ENCODE measurements at places on chromosomes 11 and 22.

DNA sequence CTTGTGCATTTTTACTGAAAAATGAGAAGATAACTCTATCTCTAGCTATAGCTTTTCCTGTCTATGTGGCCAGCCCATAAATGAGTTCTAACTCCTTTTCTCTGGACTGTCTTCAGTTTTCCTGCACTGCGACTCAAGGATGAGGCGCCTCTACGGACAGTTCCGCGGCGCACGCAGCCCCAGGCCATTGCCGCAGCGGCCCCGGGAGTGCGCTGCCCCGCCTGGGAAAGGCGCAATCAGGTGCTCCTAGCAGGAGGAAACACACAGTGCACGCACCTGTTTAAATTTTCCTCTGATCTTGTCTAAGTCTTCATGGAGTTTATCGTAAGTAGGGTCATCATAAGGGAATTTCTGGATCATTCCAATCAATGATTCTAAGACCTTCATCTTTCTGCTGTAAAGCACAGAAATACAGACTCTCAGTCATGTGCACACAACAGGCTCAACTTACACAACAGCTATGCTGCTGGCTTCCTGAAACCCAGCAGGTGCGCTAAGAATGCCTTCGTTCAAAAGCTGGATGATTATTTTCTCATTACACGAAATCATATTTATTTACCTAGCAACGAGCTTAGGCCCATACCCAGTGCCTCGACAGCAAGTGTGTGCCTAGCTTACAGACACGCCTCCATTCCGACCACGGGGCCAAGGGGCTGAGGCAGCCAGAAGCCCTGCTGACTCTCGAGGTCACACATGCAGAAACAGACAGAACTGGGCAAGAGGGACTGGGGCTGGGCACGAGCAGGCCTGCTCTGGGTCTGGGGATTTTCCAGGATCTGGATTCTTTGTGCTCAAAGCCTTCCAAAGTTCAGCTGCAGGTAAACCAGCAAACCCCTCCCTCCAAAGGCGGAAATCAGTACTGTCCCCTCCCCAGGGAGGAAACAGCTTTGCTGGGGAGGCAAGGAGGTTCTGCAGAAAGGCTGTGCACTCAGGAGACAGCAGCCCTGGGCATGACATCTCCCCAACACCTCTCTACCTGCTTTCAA lies 7.2 kb downstream of the LTO1 start:
- DNase-seq: no peak

- DNase-seq: no peak
These were observed 101.6 kb upstream of the B3GAT1 start for GRCh38 chr11:134513585-134514120.

DNA sequence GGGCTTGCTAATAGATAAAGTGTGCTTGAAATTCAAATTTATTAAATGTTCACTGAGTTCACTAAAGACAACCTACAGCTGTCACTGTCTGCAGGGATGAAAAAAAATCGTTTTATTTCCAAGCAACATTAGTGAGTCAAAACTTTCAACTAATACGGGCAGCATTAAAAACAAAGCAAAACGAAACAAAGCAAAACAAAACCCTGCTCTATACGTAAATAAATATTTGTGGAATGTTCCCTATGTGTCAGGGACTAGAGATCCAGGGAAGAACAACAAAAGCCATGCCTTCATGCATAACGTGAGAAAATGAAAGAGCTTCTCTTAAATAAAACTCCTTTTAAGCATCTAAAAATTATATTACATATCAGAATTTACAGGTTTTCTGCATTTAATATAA lies 553 bp downstream of the NAALAD2 start:
- DNase-seq: no peak

DNA sequence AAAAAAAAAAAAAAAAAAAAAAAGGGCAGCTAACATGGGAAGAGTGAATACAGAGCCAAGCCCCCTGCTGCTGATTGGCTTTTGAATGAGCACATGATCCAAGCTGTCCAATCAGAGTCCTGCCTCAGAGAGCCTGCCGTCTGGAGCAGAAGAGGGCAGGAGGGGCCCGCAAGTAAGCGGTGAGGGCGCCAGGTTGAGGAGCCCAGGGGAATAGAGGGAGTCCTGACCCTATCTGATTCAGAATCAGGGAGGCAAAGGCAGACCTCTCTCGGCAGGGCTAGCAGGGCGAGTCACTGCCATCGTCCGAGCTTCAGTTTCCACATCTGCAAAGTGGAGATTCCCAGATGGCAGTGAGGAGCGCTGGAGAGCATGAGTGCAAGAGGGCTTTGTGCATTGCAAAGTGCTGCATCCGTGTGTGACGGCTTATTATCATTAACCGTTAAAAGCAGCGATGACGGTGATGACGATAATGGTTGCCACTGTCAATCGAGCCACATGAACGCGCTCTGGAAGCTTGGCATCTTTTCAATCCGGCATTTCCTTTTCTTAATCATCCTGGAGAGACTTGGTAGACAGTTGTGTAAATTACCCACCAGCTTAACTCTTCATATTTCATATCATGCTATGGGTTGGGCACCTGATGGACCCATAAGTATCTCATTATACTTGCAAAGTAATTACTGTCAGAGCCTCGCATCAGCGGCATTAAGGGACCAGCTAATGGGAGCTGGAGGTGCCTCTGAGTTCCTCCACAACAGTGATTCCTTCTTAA lies 68.6 kb upstream of the ATXN10 start:
- no peak for DNase-seq

DNA sequence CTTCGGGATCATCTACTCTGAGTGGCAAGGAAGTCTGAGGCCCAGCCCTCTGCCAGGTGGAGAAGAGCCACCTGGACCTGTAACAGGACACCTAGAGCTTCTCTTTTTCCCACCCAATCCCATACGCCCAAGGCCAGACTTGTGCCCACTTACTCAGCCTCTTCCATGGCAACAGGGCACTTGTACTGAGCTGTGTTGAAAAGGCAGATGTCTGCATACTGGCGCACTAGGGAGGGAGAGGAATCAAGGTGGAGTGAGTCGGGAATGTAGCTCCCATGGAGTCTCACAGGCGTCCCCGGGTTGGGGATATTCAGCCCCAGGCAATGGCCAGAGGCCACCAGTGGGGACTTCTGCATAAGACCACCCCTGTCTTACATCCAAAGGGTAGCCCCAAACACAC lies 36.1 kb downstream of the TPBGL start:
- DNase-seq: no peak

- no peak for DNase-seq
These were observed 812.2 kb downstream of the LRRC4C start for GRCh38 chr11:40647295-40647694.

- DNase-seq: no peak
These were observed 14.3 kb downstream of the ADORA2A start for GRCh38 chr22:24441406-24442351.

- no peak for DNase-seq
These were observed 21.8 kb upstream of the OPCML start for GRCh38 chr11:133553885-133554740.

GRCh38 chr11:61278001-61278470 lies 17.1 kb downstream of the VWCE start:
- DNase-seq: no peak

GRCh38 chr11:8083871-8084281 lies 2.9 kb downstream of the TUB start:
- DNase-seq: no peak

GRCh38 chr22:23100124-23100801 lies 29.9 kb downstream of the GNAZ start:
- no peak for DNase-seq

GRCh38 chr11:123509737-123510578 lies 79.9 kb downstream of the GRAMD1B start:
- no peak for DNase-seq

DNA sequence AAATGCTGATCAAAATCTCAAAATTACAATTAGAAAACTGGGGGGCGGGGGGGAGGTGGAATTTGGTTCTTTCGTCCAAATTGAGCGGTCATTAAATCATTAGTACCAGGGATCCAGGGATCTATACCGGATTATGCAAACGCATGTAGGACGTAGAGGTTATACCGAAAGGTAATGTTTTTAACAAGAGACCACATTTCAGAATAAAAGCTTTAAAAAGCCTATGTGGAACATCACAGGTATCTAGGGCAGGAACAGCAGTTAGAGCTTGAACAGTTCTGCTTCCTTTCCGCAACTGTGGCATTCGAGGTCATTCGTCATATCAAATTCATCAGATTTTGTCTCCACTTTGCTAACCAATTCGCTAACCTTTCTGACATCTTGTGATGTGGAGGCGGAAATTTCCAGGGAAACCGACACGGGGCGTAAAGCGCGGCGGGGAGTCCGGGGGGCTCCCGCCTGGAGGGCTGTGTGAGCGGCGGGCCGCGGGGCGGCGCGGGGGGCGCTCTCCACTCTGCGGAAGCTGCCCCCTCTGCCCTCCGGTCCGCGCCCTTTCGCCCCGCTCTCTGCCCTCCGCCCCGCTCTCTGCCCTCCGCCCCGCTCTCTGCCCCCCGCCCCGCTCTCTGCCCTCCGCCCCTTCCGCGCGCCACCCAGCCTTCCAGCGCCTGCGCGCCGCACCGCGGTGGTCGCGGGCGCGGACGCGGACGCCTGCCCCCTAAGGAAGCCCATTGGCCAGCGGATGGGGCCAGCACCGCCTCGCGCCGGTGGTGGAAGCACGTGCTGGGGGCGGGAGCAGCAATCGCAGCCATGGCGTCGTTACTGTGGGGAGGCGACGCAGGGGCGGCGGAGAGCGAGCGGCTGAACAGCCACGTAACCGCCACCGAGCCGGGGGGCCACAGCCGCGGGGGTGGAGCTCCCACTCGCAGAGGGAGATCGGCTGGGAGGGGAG lies at the start of gene DDX25:
DDX25 (plus strand) TSS at position 798 of the 949 bp plus-strand sequence; CDS start at position 808, 10 bp downstream.
- DNase-seq: no peak

- DNase-seq: no peak
These were observed at the start of gene NXPE1 for GRCh38 chr11:114559425-114560310. Gene NXPE1, minus strand, starts transcription at chr11:114559881. Its CDS starts 8,680 bp downstream, at chr11:114551201.

DNA sequence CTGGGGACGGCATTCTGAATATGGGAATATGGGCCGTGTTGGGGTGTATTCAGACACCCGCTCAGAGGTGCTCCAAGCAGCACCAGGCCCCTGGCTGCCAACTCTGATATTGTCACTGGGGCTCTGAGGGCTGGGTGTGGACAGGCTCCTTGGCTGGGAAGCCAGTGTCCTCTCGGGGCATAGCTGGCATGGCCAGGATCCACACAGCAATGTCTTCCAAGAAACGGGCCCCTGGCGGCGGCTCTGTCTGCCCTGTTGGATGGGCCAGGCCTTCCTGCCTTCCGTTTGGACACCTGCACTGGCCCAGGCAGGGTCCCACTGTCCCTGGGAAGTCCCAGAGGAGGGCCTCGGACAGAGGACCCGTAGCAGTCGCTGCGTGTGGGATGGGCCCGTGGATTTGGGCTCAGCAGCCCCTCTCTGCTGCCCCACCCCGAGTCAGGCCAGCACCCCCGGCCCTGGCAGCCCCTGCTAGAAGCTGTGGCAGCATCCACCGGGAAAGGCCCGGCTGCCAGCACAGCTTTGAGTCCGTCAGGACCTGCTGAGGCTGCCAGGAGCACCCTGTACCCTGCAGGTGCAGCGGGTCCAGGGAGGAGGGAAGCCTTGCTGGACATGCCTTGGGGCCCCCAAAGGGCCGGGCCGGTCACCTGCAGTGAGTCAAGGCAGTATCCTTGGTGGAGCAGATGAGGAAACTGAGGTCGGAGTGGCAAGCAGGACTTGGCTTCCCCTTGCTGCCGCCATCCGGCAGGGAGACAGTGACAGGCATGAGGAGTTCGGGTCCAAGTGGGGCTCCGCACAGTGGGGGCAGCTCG lies 4.1 kb downstream of the PANX2 start:
- no peak for DNase-seq

DNA sequence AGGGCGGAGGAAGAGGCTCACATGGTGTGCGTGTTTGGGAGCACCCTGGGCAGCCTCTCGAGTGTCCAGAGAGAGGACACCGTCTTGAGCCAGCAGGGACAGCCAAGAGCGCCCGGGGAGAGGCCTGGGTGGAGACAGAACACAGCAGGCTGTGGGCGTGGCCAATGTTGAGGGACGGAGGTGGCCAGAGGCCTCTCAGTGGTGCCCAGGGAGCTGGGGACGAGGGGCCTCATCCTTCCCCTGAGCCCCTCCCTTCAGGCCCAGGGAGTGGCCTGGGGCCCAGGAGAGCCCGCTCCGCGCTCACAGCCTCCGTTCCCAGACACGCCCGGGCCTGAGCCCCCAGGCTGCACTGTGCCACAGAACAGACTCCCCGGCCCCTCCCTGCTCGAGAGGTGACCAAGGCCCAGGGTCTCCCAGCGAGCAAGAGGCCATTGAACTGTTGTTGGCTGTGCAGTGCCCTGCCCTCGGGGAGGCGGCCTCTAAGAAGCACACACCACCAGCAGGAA lies 48.4 kb downstream of the CDKN1C start:
- no peak for DNase-seq

DNA sequence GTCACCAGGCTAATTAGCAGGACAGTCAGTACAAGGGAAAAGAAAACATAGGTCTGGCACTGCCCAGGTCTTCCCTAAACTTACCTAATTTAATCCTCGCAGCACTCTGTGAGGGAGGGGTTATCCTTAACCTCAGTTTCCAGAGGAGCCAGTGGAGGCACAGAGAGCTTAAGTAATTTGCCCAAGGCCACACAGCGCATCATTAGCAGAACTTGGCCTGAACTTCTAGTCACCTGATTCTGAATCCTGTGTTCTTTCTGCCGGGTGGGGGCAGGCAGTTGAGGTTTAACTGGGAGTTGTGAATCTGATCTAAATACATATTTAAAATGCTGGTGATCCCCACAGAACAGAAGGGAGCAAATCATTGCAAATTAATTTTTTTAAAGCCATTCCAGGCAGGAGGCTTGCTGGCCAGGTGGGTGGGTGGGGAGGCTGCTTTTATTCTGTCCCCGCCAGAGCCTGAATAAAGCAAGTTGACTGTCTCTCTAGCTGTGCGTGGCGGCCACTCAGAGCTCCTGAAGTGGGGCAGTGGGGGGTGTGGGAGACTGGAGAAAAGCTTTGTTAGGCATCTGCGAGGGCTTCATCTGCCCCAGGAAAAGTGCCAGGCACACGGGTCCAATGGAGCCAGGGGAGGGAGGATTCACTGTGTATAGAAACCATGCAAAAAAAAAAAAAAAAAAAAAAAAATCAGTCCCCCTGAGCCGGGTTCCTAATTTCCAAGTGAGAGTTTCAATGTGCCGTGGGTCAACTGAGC lies 66.1 kb downstream of the NFAM1 start:
- DNase-seq: no peak

GRCh38 chr22:26785932-26786331 lies 128.5 kb downstream of the MIAT start:
- DNase-seq: no peak

DNA sequence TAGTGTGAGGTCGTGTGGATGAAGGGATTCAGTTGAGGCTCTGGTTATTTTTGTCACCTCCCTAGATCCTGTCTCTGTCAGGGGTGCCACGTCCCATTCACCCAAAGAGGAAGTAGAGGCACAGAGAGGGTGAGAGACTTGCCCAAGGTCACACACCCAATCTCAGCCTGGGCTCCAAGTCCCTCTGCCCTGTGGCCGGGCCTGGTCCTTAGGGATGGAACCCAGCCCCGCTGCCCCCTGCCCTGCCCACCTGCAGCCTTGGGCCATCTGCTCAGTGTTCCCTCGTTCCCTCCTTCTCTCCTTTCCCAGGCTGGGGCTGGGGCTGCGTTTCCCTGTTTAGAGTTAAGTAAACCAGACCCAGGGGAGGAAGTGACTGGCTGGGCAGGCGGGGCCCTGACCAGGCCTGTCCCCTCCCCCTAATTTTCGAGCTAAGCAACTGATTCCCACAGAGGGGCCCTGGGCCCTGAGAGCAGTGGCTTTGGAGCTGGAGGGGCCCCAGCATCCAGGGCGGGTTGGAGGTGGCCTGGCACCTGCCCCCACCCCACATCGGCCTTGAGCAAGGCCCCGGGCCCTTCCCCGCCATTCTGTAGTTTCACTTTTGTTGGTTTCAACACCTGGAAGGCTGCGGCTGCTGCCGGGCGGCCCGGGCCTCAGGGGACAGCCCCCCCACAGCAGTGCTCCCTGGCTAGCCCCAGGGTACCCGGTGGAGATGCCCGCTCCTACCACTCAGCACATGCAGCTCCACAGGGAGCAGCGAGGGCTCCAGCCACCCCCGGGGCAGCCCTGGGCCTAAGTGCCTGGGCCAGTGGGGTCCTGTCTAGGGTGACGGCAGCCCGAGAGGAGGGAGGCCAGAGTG lies 1.5 kb downstream of the TCIRG1 start:
- DNase-seq: no peak

Data from HS-27A (cell line).